ENCODE measurements at places on chromosomes 6 and 20. TPM values are rescaled to one million over a fixed set of nuclear protein-coding genes. Genes with fewer than 3 reads are reported as not detected.

The HDGFL1 gene
- total RNA-seq, result not detected

The OLIG3 gene
- total RNA-seq, result not detected

The DZANK1 gene
- total RNA-seq, result 0.35 TPM

The ZNF335 gene
- total RNA-seq, result 6.9 TPM

The COL9A3 gene
- 3.3 TPM for total RNA-seq

The CST3 gene
- total RNA-seq, result 901 TPM

The SEMG1 gene
- not detected for total RNA-seq

The HSPA1L gene
- 1.9 TPM for total RNA-seq

The LY6G6F gene
- total RNA-seq, result not detected

The ULBP3 gene
- 0.81 TPM for total RNA-seq

The PCIF1 gene
- 26.9 TPM for total RNA-seq

The DSP gene
- total RNA-seq, result 403 TPM

The CST7 gene
- total RNA-seq, result 1.7 TPM

The PLA2G7 gene
- total RNA-seq, result 4.0 TPM

The PDYN gene
- total RNA-seq, result not detected

The GSTA2 gene
- total RNA-seq, result not detected

The PI16 gene
- total RNA-seq, result 4.4 TPM

The GCM1 gene
- total RNA-seq, result not detected

The SRMS gene
- total RNA-seq, result not detected

The EPHA7 gene
- 9.1 TPM for total RNA-seq

The SLC17A9 gene
- total RNA-seq, result 3.6 TPM

The NRN1 gene
- total RNA-seq, result 14.3 TPM

The TMEM74B gene
- 1.7 TPM for total RNA-seq

The MAP1LC3A gene
- total RNA-seq, result 110 TPM

The SAMHD1 gene
- 16.0 TPM for total RNA-seq

The MRPL14 gene
- 35.3 TPM for total RNA-seq

The NRSN1 gene
- not detected for total RNA-seq

Data from heart right ventricle (tissue), 16 donors.